ACHN (cell line): ENCODE measurements at places on chromosomes 4 and X.

- no peak for DNase-seq
These were observed 4.0 kb upstream of the PDGFRA start for GRCh38 chr4:54224996-54225597.

- no peak for DNase-seq
These were observed 35.4 kb downstream of the SEL1L3 start for GRCh38 chr4:25827373-25827772.

DNA sequence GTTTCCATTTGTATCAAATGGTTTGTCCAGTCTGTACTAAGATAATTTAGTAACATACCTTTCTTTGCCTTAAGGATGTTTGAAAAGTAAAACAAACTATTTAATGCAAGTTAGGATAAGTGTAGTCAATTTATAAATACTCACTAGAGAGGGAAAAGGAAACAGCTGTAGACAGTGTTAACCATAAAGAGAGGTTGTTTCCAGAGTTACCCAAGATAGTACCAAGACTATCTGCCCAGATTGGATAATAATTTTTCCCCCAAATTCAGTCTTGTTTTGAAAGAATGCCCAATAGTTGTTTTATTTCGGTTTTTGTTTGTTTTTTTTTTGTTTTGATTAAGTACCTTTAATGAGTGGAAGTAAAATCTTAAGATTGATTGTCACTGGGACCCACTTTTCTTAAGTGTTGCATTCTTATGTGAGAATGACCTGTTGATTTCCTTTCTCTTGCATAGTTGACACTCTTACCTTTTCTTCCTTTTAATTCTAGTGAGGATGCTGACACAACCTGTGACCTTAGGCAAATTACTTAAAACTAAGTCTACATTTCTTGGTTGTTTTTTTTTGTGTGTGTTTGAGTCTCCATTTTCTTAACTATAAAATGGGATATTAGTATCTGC lies 12.8 kb downstream of the AFF1 start:
- no peak for DNase-seq

- no peak for DNase-seq
These were observed 857.8 kb downstream of the CENPC start for GRCh38 chr4:66687459-66687858.

GRCh38 chr4:7863911-7864681 lies 75.6 kb downstream of the AFAP1 start:
- no peak for DNase-seq

- DNase-seq, result no peak
These were observed 539 bp upstream of the CHIC1 start for GRCh38 chrX:73562458-73562857.

- no peak for DNase-seq
These were observed 2480.2 kb downstream of the PCDH7 start for GRCh38 chr4:33200377-33200776.

DNA sequence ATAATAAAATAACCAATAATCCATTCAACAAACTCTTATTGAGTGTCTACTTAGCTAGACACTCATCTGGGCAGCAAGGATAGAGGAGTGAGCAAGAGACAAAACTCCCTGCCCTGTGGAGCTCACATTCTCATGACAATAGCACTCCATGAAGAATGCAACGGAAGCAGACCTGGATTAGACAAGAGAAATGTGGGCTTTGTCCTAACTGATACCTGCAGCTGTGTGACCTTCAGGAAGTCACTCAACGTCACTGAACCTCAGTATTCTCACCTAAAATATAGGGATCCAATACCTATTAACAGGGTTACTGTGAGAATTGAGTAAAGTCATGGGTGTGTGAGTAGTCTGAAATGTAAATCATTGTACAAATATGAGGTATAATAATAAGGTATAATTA lies 61.2 kb downstream of the NDNF start:
- no peak for DNase-seq

- DNase-seq, result no peak
These were observed 69.5 kb upstream of the BRWD3 start for GRCh38 chrX:80879143-80879542.

- DNase-seq, result no peak
These were observed 263.5 kb upstream of the PCDH7 start for GRCh38 chr4:30456716-30457115.

DNA sequence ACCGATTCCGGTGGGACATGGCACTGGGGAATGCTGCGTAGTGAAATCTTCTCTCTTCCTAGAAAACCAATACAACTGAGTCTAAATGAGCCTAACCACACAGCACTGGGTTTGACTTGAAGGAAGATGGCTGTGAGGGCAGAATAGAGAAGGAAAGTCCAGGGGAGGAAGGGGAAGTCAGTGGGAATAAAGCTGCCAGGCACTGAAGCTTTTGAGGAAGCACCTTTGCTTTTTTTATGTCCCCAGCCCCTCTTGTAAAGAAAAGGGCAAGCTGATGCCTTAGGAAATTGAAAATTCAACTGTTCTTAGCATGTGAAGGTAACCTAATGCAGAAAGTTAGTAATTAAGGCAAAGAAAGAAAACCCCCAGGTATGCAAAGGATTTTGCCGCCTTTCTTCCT lies 20.6 kb downstream of the MED28 start:
- DNase-seq, result no peak

DNA sequence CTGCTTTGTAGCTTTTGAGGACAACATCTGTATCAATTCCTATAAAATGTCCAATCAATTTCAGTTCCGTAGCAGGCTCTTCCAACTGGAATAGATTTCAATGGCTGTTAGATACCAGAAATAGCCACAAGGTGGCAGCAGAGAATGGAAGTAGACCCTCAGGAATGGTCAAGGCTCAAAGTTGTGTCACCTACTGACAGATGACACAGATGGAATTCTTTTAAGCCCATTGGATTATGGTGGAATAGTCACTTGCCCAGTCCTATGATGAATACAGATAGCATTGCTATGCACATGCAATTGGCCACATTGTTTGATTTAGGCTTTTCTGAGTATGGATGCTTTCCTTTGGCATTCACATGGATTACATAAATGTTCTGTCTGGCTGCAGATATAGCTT lies 130.4 kb upstream of the RADX start:
- DNase-seq, result peak; percentile 48

DNA sequence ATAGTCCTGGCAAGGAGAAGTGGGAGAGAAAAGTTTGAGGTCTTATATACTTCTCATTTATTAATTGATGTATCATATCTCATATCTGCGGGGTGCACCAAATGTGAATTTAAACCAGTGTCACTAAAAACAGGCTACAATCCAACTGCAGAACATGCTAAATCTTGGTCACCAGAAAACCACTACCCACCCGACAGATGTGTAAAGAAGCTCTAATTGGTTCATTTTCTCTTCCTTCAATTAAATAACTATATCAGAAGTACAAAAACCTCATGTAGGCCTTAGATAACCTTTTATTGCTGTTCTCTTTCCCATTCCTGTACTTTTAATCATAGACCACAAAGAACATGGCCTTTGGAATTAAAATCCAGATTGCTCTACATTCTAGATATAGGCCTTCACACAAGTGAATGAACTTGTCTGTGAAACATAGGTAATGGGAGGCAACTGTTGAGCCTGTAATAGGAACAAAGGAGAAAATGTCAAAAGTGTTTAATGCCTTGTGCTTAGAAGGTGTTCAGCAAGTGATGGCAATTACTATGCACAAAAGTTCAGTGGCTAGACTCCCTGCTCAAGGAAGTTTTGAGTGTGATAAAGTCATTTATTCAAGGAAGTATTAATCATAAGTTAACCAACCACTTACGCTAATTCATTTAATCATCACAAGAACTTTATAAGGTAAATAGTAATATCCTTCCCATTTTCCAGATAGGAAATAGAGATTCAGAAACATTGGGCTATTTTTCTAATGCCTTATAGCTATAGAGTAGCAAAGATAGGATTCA lies 425.6 kb downstream of the INPP4B start:
- no peak for DNase-seq

- DNase-seq, result no peak
These were observed 182.6 kb downstream of the FBXO8 start for GRCh38 chr4:174100910-174101309.

DNA sequence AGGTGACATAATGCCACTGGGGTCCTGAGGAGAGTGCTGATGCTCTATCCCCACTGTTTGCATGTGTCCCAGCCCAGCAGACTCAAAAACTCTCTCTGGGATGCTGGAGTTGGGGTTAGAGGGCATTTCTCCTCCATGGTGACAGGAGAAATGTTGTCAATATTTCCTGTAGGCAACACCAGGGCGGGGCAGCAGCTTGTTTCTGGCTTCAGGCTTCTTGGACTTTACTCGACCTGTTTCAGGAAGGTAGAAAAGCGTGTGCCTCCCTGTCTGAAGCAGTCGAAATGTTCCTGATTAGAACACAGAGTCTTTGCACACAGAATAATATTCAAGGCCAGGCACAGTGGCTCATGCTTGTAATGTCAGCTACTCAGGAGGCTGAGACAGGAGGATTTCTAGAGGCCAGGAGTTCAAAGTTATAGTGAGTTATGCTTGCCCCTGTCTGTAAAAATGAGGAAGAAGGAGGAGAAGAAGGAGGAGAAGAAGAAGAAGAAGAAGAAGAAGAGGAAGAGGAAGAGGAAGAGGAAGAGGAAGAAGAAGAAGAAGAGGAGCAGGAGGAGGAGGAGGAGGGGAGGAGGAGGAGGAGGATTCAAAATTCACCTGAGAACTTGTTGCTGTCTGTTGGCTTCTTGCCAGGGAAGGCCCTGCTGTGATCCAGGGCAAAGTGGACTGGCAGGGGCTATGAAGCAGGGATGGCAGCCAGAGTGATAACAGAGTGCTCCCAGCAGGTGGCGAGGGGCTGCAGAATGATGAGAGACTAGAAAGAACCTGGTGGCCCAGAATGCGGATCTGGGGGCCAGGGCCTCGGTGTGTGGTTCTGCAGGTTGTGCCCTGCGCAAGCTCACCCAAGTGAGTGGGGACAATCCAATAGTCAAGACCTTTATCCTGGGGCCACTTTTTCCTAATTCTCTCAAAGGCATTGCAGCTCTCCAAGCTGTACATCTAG lies 82.9 kb downstream of the RTL5 start:
- no peak for DNase-seq

DNA sequence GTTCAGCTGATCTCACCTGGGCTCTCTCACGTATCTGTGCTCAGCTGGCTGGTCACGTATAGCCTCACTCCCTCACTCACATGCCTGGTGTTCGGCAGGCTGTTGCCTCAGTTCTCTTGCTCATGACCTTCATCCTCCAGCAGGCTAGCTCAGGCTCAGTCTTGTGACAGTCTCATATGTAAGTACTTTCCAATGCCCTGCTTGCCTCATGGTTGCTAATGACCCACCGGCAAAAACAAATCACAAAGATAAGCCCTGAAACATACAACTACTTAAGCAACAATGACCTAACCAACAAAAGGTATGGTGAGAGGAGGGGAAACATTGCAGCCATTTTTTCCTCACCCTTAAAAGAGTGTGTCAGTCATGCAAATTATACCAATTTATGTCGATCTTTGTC lies 25.0 kb downstream of the MEPE start:
- DNase-seq, result no peak

- DNase-seq, result no peak
These were observed 3.9 kb upstream of the SPOCK3 start for GRCh38 chr4:167238226-167238625.

- peak; percentile 13 for DNase-seq
These were observed 57.7 kb downstream of the NEIL3 start for GRCh38 chr4:177367336-177367735.

- no peak for DNase-seq
These were observed 298.7 kb upstream of the EPHA5 start for GRCh38 chr4:65968831-65969558.

- DNase-seq, result no peak
These were observed 27.8 kb downstream of the RP2 start for GRCh38 chrX:46864606-46865005.

DNA sequence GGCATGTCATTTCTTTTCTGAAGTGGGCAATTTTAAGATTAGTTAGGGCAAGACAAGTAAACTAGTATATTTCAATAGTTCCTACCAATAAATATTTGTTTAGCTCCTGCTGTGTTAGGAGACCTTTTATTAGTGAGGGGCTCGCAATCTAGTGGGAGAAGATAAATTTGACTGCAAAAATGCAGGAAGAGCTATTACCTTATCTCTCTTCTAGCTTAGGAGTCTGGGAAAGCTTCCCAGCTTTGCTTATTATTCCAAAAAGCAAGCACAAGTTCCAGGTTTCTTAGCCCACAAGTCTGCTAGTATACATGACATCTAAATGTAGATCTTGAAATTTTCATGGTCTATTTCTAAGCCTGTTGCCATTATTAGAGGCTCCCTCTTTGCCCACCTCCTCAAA lies 191.1 kb downstream of the GC start:
- DNase-seq, result no peak

GRCh38 chr4:159159611-159160010 lies 56.7 kb downstream of the RAPGEF2 start:
- no peak for DNase-seq

GRCh38 chr4:95213366-95213765 lies 335.4 kb downstream of the UNC5C start:
- DNase-seq, result no peak

GRCh38 chr4:1532549-1533395 lies 126.5 kb upstream of the NKX1-1 start:
- no peak for DNase-seq

DNA sequence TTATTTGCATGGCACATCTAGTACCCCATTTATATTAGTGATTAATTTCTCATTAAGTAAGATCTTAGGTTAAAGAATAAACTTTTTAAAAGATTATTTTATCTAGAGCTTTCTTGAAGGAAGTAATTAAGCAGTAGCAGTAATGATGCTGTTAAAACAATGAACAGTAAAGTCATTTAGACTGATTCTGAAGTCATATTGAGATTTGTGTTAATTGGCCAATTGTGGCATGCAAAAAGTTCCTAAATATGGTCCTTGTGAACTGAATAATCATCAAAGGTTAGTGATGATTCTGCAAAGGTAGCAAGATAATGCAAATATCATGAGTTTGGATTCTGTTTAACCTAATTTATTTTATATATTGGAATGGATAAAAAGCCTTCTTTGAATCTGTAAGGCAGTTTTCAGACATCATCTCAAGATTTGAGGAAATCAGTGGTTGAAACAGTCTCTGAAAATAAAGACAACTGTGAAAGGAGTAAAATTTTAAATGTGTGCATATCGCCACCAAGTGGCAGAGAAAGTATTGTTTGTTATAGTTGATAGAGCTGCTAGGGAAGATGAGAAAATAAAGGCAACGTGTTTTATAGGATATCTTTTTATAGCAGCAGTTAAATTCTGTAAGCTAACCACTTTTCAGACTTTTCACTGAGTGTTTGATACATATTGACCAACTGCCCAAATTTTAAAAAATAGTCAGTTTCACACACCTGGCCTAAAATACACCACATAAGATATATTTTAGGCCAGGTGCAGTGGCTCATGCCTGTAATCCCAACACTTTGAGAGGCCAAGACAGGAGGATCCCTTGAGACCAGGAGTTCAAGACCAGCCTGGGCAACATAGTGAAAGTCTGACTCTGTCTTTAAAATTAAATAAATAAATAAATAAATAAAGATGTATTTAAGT lies 79.6 kb downstream of the CCKAR start:
- DNase-seq, result peak; percentile 64

GRCh38 chr4:28555866-28556265 lies 1695.2 kb downstream of the STIM2 start:
- DNase-seq, result no peak

- DNase-seq, result no peak
These were observed 53.7 kb upstream of the BCOR start for GRCh38 chrX:40151211-40152172.

DNA sequence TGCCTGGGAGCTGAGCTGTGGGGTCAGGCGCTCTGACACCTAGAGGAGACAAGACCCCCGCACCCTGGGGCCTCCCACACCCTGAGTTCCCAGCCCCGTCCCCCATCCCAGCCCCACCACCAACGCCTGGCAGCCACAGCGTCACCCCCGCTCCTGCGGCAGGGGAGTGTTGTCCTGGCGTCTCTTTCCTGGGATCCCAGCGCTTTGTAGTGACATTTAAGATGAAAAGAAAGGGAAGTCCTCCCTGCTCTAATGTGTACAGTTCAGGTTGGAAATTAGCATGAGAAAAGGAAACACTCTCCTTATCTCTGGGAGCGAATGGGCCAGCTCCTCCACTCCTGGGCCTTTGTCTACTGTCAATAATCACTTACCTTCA lies 112.1 kb downstream of the FAM53A start:
- no peak for DNase-seq
